ENCODE measurements at places on chromosomes 6 and 20.

- no peak for DNase-seq
These were observed 109.0 kb downstream of the FUT9 start for GRCh38 chr6:96124778-96125177.

- DNase-seq: no peak
These were observed 120.3 kb upstream of the RALGAPA2 start for GRCh38 chr20:20832715-20833114.

DNA sequence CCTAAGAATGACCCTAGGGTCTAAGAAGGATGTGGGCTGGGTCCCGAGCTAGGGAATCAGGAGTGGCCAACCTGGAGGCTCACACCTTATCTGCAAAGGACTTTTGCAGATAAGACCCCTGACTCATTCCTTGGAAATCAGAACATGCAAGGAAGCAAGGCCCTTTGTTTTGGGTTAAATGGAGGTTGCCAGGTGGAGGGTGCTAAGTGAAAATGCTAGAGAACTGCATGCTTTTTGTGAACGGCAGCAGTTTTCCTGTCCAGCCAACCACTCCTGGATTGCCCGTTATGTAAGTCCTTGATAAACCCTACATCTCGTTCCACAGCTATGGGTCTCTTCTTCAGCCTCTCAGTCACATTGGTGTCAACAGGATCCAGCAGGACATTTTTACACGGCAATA, 52.1 kb upstream of the CST7 start:
- no peak for DNase-seq

- no peak for DNase-seq
These were observed 194.7 kb downstream of the TENT5A start for GRCh38 chr6:81557811-81558210.

GRCh38 chr6:16982807-16983206, 119.0 kb upstream of the STMND1 start:
- DNase-seq: peak; percentile 71

DNA sequence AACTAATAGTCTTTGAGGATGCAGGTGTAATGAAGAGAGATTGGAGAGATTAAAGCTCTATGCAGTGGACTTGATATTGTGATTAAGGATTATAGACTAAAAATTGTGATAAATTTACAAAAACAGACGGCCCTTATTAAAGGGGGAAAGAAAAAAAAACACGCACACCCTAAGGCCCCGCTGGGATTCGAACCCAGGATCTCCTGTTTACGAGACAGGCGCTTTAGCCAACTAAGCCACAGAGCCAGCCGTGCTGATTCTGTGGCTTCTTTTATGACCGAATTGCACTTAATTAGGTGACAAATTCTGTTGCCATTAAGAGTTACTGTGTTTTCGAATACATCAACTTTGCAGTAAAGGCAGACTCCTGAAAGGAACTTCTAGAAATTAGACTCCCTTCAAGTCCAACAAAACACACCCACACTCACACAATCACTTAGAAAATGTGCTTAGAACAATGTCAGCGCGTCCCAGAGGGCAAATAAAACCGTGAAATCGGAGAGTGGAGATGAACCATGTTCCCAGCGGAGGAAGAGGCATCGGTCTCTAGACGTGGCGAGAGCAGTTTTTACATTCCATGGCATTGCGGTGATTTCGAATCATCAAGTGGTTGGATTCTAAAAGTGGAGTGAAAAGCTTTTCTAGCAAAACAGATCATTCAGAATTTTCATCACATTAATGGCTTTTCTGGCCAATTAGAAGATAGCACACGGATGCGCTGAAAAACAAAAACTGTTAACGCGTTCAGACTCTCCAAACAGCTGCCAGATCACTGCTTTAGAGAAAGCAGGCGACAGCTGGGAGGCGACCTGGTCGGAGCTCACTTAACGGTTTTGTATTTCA, 122.6 kb downstream of the GPX5 start:
- DNase-seq: peak; percentile 64

GRCh38 chr20:1897965-1898464, 2.8 kb downstream of the SIRPA start:
- no peak for DNase-seq

DNA sequence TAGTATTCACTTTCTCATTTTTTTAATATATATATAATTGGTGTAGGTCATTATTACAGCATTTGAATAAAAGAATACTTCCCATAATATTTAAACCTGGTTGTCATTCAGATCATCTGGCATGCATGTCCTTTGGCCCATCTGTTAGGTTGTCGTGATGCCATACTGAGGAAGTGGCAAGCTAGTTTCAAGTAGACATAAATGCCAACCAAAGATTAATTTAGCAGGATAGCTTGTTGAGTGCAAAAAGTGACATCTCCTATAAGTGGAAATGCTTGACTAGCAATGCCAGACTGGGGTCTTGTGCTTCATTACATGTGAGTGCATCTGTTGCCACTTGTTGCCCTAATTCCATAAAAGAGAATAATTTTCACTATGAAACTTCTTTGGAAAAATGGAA, 1044.7 kb downstream of the GRIK2 start:
- no peak for DNase-seq

GRCh38 chr6:160895562-160895961, 96.0 kb upstream of the MAP3K4 start:
- no peak for DNase-seq

DNA sequence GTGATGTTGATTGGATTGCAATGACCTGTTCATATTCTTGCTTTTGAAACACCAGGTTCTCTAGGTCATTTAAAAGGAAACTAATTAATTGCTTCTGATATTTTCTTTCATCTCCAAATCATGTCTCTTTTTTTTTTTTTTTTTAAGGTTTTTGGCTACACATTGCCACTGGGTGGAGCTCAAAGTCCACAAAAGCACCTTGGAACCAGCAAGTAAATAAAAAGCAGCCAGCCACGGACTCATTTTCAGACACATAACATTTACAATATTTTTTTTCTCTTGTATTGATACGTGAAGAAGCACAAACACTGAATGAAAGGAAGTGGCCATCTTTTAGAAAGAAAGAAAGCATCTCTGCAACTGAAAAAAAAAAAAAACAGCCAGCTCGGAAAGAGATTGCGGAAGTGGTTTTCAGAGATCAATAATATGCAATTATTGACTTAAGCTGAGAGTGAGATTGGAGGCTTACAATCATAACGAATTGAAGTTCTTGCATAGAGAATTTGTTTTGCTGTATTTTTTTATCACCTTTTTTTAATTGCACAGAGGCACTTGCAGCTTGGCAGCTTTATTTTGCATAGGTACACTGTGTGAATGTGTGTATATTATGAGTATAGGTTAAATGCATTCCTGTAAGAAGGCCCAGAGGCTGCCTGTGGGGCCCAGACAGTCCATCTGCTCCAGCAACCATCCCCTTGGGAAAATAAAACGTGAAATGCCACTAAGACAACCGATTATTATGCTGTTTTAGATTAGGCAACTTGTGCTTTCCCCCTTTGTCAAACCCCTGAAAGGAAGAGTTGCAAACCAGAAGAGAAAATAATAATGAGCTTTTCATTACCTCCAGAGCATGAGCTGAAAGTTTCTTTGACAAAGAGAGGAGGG, 28.2 kb downstream of the CGA start:
- DNase-seq: no peak

DNA sequence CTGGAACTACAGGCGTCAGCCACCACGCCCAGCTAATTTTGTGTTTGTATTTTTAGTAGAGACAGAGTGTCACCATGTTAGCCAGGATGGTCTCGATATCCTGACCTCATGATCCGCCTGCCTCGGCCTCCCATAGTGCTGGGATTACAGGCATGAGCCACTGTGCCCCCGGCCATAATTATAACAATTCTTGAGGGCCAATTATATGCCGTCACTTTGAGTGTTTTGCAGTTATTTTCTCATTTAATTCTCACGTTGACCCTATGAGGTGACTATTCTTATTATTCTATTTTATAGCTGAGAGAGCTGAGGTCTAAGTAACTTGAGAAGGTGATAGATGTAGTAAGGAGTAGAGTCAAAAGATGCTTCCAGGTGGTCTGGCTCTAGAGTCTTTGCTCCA, 13.0 kb downstream of the MYO6 start:
- no peak for DNase-seq

GRCh38 chr6:105991561-105992314, 94.4 kb upstream of the PRDM1 start:
- no peak for DNase-seq

- no peak for DNase-seq
These were observed 49.0 kb downstream of the SSR1 start for GRCh38 chr6:7264041-7264440.

DNA sequence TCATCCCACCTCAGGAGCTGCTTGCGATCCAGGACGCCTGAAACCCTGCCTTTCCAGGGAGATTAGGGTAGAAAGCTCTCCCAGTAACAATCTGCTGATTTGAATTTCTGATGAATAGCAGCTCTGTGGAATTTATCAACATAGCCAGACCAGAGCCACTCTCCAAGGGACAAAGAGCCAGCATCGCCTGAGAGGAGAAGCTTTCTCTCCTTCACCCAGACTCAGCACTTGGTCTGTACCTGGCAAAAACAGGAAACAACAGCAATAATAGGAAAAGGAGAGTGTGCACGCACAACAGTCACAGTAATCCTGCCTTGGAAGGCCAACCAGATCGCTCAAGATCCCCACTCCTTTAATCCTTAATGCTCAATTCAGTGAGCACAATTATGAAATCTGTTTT, 22.3 kb upstream of the ROS1 start:
- DNase-seq: no peak

DNA sequence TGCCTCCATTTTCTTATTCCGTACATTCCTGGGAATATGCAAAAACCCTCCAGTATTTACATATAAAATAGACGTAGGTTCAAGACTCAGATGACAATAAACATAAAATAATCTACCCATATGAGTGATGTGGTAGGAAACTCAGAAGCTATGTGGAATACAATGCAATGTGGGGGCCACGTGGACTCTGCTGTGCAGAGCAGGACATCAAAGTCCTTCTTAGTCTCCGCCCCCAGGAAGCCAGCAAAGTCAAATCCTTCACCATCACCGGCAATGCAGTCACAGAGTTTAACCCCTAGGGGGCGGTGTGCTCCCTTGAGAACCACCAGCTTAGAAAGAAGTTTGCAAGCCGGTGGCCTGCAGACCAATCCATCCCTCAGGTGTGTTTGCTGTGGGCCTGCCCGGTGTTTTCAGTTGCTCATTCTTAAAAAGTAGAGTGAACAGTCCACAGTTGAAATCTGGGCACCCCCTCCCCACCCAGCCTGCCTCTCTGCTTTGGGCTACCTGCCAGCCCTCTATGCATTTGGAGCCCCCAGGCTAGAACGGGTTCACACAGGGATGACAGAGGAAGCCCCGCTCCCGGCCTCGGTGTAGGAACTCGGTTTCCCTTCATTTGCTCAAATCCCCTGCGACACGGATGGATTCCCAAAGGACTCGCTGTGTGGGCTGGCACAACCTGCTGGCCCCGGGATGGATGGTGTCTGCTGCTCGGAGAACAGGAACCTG, 59.9 kb downstream of the SULF2 start:
- DNase-seq: peak; percentile 80

DNA sequence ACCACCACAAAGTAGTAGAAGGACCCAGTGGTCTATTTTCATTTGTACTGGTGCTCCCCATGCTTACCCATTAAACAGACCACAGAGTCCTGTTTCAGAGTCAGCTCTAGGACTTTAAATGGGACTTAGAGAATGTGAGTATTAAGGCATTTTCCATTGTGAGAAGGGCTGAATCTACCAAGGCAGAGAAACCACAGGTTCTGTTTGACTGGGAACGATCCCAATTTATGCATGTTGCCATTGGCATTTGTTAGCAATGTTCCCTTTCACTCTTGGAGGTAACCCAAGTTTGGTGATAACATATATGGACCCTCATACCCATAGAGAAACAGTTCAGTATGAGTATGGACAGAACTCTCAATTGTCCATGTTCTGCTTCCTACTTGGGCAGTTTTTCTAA, 672.8 kb downstream of the KIF16B start:
- DNase-seq: no peak

DNA sequence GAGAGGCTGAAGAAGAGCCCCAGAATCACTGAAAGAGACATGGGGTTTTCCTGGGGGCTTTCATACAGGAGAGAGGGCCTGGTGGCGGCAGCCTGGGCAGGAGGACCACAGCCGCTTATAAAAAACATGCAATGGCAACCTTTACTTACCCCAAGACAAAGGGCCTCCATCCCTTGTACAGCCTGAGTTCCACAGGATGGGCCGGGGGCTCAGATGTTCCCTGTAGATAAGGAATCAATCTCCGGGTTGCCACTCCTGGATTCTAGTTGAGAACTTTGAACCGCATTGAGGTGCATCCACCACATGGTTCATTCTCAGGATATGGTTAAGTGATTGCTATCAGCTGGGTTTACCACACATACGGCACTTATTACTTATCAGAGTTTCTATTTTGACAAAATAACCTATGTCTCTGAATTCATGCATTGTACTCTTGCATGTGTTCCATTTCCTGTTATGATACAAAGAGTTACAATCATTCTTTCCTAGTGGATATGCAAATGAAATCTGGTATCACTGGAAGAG, 677.6 kb downstream of the KIF16B start:
- no peak for DNase-seq

DNA sequence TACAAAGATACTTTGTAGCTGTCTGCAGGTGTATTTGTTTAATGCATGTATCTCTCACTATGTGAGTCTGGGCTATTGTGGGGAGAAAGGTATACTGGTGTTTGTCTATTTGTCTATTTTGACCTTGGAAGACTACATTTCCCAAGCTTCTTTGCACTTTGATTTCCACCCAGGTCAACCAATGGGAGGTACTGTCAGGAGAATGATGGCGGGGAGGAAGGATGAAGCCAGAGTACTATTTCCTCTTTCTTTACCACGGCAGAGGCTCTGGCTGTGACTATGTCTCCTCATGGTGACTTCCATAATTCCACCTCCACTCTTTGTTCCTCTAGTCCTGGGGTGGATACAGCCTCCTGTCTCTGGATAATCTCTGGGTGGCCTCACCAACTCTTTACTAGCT, 23.1 kb downstream of the LBP start:
- no peak for DNase-seq

GRCh38 chr20:49460916-49461315, 21.6 kb downstream of the KCNB1 start:
- no peak for DNase-seq

DNA sequence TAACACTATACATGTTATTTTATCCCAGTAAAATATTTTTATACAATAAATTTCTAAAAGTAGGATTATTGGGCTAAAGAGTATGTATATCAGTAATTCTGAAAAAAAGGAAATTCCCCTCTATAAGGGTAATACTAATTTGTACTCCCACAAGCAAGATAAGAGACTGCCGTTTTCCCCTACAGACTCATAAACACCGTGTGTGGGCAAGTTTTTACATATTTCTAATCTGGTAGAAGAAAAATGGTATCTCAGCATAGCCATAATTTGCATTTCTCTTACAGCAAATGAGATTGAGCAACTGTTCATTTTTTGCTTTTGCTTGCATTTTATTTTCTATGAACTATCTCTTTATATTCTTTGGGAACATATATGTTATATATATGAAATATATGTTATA, 26.0 kb upstream of the MYMX start:
- no peak for DNase-seq

DNA sequence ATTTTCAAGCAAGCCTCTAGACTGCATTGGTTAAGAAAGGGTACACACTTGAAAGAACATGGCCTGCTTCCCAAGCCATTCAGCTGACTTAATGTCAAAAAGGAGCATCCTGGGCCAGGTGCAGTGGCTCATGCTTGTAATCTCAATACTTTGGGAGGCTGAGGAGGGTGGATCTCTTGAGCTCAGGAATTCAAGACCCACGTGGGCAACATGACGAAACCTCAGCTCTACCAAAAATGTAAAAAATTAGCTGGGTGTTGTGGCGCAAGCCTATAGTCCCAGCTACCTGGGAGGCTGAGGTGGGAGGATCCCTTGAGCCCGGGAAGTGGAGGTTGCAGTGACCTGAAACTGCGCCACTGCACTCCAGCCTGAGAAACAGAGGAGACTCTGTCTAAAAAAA, 26.9 kb upstream of the NT5E start:
- DNase-seq: no peak

All from left hindlimb (tissue), 1 donor.